ENCODE measurements at places on chromosomes 1 and 21.

DNA sequence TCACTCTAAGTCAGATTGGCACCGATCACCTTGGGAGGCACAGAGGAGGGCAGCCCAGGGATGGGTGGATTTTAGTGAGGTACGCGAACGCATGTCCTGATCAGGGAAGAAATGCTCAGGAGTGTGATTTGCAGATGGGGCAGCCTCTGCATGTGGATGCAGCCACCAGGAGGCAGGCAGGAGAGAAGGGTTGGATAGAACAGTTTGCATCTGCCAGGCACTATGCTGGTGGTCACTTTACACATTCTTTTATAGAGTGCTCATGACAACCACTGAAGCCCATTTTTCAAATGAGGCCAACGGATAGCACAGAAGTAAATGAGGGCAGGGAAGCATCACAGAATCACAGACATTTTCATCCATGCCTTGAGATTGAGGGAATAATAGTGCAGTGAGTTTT, 5.7 kb downstream of the LAMB3 start:
- no peak for DNase-seq

DNA sequence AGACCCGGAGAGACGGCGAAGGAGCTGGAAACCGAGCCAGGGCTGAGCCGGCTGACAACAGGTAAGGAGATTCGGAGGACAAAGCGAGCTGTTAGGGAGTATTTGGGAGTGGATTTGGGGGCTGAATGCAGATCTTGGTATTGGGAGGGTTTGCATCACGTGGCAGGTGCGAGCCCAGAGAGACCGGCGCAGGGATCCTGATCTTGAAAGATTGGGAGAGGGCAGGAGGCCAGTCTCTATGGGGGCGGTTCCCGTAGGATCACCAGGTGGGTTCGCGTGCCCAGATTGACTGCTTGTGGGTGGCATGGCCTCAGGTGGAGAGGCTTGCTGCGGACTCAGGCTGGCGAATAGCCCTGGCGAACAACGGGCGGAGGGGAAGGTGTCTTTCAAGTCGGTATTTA, 204 bp downstream of the CIART start:
- no peak for DNase-seq

GRCh38 chr21:14548779-14549178, 2.7 kb upstream of the SAMSN1 start:
- DNase-seq = no peak

GRCh38 chr1:33610391-33610790, 137.9 kb downstream of the ZSCAN20 start:
- DNase-seq = no peak

DNA sequence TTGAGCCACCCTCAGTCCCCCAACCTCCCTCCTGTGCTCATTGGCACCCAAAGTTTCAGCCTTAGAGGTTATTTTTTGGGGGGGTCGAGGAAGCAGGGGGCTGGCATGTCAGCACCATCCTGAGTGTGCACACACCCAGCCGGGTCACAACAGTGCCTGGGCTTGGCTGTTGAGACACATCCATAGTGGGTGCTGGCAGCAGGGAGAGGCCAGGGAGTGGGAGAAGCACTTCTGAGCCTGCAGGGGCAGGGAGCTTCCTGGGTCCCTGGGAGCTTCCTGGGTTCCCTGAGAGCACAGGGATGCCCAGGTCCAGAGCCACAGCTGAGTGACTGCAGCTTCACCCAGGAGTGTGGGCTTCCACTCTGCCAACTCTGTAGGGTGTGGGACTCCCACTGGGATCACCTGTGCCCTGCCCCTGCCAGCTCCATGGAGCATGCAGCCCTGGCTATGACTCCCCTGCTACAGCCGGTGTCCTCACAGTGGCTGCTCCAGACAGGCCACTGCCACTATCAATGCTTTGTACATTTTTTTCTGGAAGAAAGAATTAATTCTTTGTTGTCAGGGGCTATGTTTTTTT, 240.4 kb downstream of the PTGER3 start:
- no peak for DNase-seq

- DNase-seq = no peak
Measured at GRCh38 chr21:41827951-41828883, 50.9 kb downstream of the PRDM15 start.

GRCh38 chr1:27005648-27006496, 6.8 kb downstream of the TENT5B start:
- DNase-seq = no peak

- DNase-seq = peak; percentile 53
Measured at GRCh38 chr21:34129039-34129891, 55.9 kb downstream of the MRPS6 start.

- no peak for DNase-seq
Measured at GRCh38 chr1:214469290-214469689, 82.1 kb downstream of the PTPN14 start.

GRCh38 chr1:209675565-209676154, 448 bp downstream of the G0S2 start:
- DNase-seq = no peak

GRCh38 chr1:192986110-192986747, 72.9 kb downstream of the UCHL5 start:
- DNase-seq = no peak

DNA sequence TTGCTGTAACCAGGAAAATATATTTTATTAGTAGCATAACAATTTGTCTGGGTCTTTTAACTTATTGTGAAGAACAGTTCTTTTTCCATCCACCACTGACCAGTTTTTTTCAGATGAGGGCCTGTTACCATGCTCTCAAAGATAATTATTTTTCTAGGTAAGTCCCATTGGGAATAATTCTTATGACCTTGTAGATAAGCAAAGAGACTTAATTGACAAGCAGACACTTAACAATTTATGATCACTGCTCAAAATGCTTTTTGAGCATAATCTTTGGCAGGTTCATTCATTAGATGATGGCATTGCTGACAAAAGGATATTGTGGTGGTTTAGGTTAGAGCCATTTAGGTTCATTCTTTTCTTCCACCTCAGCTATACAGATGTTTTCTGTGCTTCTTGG, 6.6 kb downstream of the SNX27 start:
- DNase-seq = no peak

GRCh38 chr21:42219606-42220137, 732 bp downstream of the ABCG1 start:
- DNase-seq = no peak

GRCh38 chr1:37070126-37070525, 35.8 kb upstream of the GRIK3 start:
- DNase-seq = no peak

DNA sequence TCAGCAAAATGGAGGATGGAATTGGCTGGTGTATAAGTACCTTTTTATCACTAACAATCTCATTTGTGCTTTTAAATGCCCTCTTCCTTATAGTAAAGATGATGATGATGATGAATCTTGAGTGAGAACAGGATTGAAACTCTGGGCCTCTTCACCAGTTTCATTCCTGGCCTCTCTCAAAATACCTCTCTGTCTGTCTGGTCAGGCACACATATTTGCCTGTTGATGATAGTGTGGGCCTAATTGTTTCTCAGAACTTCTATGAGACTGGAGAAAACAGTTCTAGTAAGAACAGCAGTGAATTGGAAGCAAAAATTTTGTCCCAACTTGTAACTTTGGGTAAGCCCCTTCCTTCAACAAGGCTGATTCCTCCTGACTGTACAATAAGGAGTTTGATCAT, 94.4 kb upstream of the RGS4 start:
- DNase-seq = no peak

- DNase-seq = no peak
Measured at GRCh38 chr1:205396967-205397616, 24.8 kb downstream of the LEMD1 start.

- no peak for DNase-seq
Measured at GRCh38 chr1:167412920-167413319, 105.4 kb downstream of the CD247 start.

DNA sequence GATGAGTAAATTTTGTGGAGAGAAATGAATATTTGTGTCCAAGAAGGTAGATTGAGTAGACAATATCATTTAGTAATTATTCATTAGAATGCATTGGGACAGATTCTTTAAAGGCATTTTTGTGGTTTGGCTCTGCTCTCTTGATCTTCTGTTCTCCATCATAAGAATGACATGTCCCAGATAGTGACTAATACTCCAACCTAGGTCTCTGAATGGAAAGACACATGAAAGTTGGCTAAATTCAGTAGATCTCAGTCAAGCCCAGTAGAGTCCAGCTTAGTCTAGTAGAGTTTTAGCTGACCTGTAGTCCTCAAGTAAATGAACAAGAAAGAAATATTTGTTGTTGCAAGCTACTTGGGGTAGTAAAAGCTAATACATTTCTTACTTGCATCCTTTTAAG, 61.8 kb upstream of the DNAH14 start:
- DNase-seq = no peak

GRCh38 chr1:183023146-183023600, at the start of gene LAMC1:
TSS of gene LAMC1 (plus strand) at chr1:183023420. CDS start at chr1:183023717, 297 bp downstream.
- DNase-seq = no peak

DNA sequence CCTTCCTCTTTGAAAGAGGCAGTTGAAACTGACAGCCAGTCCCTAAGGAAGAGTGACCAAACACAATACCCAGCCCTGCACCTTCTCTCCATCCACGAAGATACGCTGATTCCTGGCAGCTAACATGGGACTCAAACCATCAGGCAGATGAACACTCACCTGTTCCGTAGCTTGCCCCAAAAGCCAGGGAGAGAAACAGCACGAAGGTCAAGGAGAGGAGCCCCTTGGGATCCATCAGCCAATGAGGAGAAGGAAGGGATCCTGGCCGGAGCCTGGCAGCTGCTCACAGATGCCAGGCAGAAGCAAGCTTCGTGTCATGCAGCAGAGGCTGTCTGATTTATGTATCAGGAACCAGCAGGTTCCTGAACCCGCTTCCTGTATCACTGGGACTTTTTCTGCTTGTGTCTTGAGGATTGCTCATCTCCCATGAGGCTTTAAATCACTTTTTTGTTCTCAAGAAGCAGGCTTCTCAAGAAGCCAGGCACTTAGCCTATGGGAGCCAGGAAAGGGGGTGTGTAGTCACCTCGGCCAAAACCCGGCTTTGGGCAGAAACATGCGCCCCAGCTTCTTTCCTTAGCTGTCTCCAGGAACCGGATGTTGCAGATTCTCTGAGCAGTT, at the start of gene SLAMF1:
TSS of gene SLAMF1 (minus strand) at position 334 of the 618 bp plus-strand sequence. CDS start at position 235, 99 bp downstream.
- peak; percentile 19 for DNase-seq

- DNase-seq = no peak
Measured at GRCh38 chr1:169070958-169071357, 35.5 kb upstream of the ATP1B1 start.

DNA sequence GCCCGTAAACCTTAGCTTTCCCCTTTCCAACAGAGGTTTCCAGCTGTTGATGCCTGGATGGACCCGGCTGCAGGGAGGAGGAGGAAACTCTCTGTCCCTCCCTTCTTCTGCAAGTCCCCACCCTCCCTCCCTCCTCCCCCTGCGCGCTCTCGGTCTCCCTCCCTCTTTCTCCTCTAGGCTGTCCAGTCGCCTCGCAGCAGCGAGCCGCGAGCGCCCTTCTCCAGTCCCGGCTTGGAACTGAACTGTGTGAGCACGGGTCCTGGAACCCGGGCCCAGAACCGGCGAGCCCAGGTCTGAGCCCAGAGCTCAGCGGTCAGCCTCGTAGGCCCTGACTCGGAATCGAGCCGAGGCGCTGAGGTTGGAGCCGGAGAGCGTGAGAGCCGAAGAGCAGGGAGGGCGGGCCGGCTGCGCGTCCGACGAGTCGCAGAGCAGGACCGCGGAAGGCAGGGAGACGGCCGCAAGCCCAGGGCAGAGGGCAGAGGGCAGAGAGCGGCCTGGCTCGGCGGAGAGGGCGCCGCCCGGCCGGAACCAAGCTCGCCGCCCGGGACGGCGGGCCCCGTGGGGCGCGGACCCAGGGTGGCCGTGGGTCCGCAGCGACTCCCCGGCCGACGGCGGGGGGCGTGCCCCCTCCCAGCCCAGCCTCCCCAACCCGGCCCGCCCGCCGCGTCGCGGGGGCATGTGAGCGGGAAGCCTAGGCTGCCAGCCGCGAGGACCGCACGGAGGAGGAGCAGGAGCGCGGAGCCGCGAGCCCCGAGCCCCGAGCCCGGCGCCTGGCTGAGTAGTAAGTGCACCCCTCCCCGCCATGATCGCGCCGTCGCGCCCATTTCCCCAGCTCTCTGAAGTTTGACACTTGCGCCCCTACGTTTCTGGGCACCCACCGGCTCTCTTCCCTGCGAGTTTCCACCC, at the start of gene SOX13:
TSS of gene SOX13 (plus strand) at position 185 of the 906 bp plus-strand sequence. CDS start 39,801 bp downstream, outside the sequence.
- peak; percentile 18 for DNase-seq

All from CD8-positive, alpha-beta memory T cell (primary cell).